ENCODE measurements at places on chromosomes 3 and 15.

GRCh38 chr3:101513419-101513986, 491 bp upstream of the SENP7 start:
- peak; percentile 73 for DNase-seq

DNA sequence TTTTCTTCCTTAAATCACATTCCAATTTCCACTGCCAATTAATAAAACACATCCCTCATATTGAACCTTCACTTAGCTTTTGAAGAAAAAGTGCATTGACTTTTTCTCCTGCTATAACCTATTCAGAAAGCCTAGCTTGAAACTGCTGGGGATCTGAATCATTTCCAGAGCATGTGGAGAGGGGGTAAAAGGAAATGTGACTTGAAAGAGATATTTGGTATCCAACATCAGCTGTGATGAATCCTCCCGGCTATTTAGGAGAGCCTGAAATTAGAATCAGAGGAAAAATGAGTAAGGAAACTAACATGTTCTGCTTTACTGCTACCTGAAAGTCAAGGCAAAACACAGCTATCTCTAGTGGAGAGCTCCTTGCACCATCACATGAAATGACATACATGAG, 2.6 kb upstream of the GNB5 start:
- no peak for DNase-seq

DNA sequence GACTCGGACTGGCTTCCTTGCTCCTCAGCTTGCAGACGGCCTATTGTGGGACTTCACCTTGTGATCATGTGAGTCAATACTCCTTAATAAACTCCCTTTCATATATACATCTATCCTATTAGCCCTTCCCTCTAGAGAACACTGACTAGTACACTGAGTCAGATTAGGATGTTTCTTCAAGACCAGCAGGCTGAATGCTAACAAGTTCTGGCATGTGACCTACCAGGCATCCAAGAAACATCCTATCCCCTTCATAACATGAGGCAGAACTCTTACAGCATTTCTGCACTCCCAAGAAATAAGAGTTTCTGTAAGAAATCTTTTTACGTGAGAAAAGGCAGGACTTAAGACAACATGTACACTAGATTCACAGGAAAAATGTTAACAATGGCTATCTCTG, 9.3 kb downstream of the CFAP92 start:
- no peak for DNase-seq

DNA sequence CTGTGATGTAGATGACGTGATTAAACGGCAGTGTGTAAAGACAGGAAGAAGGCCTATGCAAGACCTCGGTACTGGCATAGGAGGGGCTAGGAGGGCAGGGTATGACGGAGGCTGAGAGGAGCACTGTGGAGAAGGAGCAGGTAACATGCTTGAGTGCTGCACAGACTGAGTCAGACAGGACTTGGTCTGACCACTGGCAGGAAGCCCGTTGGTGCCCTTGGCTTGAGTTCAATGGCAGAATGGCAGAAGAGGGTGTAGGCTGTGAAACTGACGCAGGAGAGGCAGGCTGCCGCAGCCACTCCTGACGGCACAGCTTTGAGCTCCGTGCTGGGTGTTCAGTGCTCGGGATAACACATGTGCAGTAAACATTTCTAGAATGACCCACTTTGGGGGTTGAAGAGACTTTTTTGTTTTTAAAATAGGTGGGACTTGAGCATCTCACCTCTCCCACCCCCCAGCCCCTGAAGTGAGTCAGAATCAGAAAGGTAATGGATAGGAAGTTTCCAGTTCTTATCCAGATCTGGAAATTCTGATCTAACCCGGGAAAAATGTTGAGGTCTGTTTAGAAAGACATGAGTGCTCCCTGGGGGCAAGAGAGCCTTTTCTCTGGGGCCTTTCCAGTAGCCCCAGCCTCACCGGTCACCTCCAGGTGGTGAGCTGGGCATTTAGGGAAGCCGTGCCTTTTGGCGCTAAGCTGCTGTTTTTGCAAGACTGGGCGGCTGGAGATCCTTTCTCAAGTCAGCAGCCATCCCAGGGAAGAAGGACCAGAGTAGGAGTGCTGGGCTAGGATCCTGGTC, 126.4 kb downstream of the RPLP1 start:
- no peak for DNase-seq

- no peak for DNase-seq
Measured at GRCh38 chr3:49591615-49592014, 37.3 kb downstream of the BSN start.

DNA sequence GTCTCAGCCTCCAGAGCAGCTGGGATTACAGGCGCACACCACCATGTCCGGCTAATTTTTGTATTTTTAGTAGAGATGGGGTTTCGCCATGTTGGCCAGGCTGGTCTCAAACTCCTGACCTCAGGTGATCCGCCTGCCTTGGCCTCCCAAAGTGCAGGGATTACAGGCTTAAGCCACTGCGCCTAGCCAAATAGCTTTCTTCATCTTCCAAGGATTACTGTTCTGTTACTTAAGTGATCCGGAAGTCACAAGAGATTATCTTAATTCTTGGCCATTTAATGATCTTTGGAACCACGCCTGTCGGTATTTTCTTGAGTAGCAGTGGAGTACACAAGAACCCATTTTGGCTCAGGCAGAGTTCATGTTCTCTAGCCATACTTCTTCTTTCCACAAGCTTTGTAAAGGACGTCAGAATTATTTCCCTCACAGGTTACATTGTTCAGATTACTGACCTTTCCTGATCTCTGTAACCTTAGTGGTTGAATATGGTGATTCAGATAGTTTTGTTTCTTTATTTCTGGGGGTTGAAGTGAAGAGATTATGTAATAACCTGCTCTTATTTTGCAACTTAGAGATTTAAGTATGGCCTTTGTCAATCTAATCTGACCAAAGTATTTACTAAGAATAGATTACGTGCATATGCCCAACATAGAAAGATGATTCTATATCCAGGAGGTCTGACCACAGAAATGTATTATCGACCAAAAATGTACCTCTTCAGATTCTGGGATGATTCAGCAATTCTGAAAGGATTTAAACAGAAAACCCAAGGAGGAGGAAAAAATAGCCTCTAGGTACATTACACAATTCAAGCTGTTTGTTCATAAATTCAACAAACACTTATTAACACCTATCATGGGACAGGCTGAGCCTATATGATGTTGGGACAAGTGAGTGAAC, 132.2 kb downstream of the GREM1 start:
- DNase-seq, result no peak

- no peak for DNase-seq
Measured at GRCh38 chr15:100005715-100006114, 272.5 kb upstream of the LYSMD4 start.

DNA sequence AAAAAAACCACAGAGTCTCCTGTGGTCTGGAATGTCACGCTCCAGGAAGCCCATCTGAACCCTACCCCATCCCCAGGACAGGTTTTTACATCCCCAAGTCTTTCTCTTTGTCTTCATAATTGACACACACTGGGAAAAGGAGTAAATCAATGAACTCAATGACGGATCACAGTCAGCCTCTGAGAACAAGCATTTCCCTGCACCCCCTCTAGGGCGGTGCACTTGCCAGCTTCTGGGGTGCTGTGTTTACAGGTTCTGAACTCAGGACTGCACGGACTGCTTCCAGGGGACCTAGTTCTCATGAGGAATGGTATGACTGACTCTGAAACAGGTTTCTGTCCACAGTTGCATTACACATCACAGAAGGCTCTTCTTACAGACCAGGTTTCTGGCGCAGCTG, 81.1 kb downstream of the NUP210 start:
- DNase-seq, result no peak

GRCh38 chr3:71910108-71910507, 125.2 kb upstream of the PROK2 start:
- no peak for DNase-seq

GRCh38 chr3:135740211-135740610, 225.3 kb upstream of the PPP2R3A start:
- DNase-seq, result no peak

GRCh38 chr15:68576235-68576892, 2.4 kb upstream of the CORO2B start:
- no peak for DNase-seq

DNA sequence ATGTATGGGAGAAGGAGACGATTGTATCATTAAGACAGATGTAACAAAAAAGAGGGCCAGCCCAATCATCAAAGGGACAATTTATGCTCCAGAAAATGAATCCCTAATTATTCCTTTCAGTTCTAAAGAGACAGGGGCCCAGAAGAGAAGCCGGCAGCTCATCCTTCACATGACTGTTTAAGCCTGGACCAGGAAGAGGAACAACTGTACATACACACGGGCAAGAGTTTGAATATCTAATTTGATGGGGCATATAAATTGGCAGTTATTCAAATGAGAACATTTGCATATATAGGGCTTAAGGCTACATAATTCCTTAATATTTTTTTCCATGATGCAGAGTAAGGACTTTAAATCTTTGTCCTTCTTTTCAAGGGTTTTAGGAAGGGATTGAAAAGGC, 232.3 kb downstream of the TLE3 start:
- DNase-seq, result no peak

DNA sequence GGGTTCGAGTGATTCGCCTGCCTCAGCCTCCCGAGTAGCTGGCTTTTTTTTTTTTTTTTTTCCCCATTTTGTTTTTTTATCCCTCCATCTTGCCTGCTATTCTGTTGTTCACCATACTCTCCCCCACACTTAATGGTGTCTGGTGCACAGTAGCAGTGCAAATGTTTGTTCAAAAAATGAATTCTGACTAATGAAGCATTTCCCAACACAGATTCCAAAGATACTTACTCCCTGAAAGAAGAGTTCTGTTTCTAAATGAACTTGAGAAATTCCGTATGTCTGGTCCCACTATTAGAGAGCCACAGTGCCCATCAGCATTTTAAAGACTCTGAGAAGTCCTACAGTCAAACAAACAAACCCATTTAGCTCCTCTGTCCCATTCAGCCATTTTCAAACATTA, 9.5 kb downstream of the EDEM1 start:
- no peak for DNase-seq

- no peak for DNase-seq
Measured at GRCh38 chr15:39451121-39451688, 129.7 kb upstream of the THBS1 start.

GRCh38 chr3:170497207-170498095, 78.8 kb downstream of the CLDN11 start:
- DNase-seq, result no peak

DNA sequence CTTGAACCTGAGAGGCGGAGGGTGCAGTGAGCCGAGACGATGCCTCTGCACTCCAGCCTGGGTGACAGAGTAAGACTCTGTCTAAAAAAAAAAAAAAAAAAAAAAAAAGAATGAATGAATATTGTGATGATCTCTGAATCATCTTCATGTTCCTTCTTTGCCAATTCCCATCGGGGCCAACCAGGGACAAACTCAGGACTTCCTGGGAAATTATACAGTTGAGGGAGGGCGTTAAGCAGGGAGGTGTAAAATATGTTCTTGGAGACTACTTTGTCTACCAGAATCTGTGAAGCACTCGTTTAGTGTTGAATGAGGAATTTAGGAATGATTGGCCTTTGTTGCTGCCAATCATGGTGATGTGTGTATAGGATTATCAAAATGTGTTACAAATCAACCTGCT, 210.6 kb downstream of the PTPRG start:
- no peak for DNase-seq

GRCh38 chr3:13075986-13076654, 2.9 kb upstream of the IQSEC1 start:
- DNase-seq, result no peak

DNA sequence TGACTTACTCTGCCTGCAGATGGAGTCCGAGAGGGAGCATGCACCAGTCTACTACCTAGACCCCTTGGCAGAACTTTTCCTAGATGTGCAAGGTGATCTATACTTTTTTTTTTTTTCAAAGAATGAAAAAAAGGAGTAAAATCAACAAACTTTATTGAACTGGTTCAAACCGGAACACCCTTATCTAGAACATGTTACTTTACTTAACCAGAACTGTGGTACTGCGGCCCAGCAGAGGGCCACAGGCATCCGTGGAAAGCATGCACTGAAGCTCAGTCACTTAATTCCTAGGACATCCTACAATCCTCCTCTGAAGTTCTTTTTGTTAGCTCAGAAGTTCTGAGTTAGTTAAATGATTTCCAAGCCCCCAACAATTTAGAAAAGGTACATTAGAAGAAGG, 21.6 kb downstream of the CHAC1 start:
- no peak for DNase-seq

DNA sequence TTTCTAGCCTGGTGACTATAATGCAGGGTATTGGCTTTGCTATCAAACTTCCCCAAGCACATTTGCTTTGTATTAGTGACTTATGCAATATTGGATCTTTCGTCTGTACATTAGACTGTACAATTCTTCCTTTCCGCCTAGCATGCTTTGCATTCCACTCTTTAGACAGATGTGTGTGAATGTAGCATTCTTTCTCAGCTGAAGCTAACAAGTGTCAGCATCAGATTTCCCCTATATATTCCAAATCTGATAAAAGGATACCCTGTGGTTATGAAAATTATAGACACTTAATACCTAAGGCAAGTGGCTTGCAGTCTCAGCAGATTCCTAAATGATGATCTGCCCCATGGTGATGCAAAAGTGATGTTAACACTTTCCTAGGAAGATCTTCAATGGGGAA, 360.1 kb downstream of the CNTN4 start:
- DNase-seq, result no peak

DNA sequence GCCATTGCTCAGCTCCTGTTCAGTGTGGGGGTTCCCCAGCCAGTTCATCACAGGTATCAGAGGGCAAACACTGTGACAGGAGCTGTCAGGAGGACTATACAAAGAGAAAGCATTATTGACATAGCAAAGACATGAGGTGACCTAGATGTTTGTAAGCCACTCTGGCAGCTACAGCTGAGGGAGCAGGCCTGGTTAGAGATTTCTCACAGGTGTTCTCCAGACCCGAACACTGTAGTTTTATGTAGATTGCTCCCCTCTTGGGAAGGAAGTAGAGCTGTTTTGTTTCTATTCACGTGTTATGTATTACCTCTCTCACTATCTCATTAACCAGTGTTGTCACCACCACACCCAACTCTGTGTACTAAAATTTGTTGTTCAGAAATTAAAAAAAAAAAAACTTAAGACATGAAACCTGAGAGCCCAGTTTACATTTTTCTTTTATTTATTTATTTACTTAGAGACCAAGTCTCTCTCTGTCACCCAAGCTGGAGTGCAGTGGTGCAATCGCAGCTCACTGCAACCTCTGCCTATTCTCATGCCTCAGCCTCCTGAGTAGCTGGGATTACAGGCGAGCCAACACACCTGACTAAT, 123.7 kb downstream of the RBPMS2 start:
- peak; percentile 44 for DNase-seq

DNA sequence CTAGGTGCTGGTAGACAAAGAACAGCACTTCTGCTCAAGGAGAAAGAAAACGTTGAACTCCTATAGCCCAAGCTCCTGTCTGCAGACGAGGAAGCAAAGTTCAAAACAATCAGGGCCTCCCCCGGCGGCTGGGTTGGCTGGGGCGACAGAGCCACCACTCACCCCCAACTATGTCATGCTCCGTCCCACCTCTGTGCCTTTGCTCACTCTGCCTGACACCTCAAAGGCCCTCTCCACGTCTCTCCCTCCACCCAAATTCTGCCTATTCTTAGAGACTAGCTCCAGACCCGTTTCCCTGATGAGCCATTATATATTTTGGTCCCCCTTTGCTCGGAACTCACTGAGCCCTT, 304.3 kb downstream of the TLE3 start:
- DNase-seq, result no peak

- DNase-seq, result no peak
Measured at GRCh38 chr15:74165461-74165860, 8.0 kb upstream of the ISLR start.

GRCh38 chr15:78317145-78317836, 17.9 kb upstream of the SKIC8 start:
- no peak for DNase-seq

All from SHP77 treated with DMSO at 0.1 percent for 48 hours (cell line).